ENCODE measurements at places on chromosomes 6 and 20.

GRCh38 chr6:14945461-14946185 lies 300.2 kb upstream of the JARID2 start:
- no peak for DNase-seq

DNA sequence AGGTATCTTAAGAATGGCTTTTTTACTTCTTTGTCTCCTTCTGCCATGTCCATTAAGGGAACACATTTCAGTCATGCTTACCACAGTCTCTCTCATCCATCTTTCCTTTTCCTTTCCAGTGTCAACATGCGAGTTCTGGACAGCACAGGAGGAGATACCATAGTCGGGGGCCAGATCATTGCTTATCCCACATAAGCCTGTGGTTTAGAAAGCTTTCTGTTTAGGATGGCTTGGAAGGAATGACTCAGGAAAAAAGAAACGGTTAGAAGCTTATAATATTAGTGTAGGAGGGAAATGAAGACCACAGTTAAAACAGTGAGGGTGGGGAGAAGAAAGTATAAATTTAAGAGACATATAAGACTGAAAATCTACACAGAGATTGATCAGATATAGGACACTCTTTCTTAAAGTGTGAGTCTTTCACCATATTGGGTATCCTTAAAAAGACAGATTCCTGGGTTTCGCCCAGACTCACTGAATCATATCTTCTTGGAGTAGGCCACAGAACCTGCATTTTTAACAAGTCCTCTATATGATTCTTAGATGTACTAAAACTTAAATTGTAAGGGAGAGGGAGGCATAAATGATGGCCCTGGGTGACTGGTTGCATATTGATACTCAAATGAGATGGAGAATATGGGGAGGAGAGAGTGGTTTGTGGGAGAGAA lies 36.1 kb downstream of the DSE start:
- no peak for DNase-seq

- DNase-seq = no peak
These were observed 188.8 kb downstream of the DLL1 start for GRCh38 chr6:170102038-170102437.

DNA sequence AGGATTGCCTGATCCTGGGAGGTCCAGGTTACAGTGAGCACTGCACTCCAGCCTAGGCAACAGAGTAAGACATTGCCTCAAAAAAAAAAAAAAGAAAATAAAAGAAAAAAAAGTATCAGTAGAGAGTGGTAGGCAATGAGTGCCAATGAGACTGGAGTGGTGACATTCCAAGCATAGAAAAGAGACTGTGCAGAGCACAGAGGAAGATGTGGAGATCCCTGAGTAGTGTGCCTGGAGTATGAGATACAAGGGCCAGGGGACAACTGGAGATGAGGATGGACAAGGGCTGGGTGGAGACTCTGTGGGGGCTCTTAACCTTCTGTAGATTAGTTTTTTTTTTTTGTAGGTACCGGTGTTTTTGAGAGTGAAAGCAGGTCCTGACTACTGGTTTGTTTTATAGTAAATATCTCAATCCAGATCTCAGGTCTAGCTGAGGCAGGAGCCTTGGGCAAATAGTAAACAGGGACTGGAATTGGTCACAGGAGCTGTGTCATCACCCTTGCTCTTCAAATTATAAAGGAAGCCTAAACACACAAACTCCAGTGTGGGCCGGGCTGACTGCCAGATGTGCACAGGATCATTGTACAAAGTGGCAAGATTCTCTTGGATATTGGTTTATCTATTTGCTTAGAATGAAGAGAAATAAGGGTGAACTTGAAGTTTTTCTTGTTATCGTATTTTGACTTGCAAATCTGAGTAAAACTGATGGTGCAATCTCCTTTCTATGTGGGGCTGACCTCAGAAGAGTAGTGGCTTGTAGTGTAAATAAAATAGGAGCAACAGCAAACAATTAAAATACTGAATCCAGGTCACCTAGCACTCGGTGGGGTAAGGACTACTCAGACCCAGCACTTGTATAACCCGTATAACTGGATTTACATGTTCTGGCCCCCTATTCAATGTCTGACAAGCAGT lies 144.9 kb downstream of the SOX4 start:
- DNase-seq = no peak

DNA sequence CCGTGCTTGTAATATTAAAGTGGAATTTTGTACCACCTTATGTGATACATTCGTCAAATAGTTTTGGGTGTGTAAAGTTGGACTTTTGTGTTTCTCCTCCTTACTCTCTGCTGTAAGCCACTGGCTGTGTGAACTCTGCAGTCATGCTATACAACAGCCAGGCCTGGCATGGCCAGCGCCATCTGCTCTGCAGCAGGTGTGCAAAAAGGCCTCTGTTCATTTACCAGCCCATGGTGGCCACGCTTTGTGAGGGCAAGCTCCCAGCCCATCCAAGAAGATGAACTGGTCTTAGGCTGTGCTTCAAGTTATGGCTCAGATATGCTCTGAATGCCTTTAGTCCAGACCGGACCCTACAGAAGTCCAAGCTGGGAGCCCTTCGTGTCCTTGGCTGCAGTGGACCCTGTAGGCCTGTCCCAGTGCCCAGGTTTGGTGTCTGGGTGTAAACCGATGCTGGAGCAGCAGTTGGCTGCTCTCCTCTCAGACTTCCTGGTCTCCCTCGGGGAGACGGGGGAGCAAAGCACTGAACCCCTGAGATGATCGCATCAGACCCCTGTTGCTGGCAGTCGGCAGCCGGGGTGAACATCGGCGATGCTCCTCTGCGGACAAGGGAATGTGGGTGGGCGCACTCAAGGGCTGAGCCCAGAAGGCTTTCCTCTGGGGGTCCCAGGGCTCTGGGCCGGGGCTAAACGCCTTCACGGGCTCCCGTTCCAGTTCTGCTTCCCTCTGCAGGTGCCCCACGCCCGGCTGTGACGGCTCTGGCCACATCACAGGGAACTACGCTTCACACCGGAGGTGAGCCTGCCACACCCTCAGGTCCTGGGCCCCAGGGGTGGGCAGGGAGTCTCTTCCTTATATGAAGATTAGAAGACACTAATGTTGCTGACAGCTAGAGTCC lies 28.6 kb upstream of the PCMTD2 start:
- DNase-seq = no peak

GRCh38 chr6:74346936-74347535 lies 651.0 kb downstream of the CD109 start:
- no peak for DNase-seq

DNA sequence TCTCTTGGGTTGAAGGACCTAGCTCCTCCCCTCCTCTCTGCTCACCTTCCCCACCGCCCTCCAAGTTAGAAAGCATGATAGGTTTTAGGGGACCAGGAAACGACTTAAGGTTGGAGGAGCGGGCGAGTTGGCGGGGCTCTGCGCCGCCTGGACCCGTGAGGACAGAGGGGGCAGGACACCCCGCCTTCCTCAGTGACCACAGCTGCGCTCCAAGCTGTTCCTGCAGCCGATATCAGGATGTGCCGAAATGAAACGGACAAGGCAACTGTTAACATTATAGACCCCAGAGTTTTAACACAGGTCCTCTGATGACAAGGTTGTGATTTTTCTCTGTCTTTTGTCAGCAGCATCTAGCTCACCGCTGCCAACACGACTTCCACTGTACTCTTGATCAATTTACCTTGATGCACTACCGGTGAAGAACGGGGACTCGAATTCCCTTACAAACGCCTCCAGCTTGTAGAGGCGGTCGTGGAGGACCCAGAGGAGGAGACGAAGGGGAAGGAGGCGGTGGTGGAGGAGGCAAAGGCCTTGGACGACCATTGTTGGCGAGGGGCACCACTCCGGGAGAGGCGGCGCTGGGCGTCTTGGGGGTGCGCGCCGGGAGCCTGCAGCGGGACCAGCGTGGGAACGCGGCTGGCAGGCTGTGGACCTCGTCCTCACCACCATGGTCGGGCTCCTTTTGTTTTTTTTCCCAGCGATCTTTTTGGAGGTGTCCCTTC lies at the start of gene GRM1:
Gene GRM1, plus strand, starts transcription at position 212 of the 722 bp plus-strand sequence. Its CDS starts 456 bp downstream, at position 668.
- no peak for DNase-seq

GRCh38 chr6:43609402-43609801 lies 19.7 kb downstream of the GTPBP2 start:
- DNase-seq = no peak

GRCh38 chr20:61331543-61331942 lies 79.5 kb downstream of the CDH4 start:
- no peak for DNase-seq

- DNase-seq = no peak
These were observed 49.8 kb downstream of the ZDHHC14 start for GRCh38 chr6:157430834-157431233.

GRCh38 chr6:55469951-55470366 lies 109.0 kb downstream of the HMGCLL1 start:
- DNase-seq = no peak

DNA sequence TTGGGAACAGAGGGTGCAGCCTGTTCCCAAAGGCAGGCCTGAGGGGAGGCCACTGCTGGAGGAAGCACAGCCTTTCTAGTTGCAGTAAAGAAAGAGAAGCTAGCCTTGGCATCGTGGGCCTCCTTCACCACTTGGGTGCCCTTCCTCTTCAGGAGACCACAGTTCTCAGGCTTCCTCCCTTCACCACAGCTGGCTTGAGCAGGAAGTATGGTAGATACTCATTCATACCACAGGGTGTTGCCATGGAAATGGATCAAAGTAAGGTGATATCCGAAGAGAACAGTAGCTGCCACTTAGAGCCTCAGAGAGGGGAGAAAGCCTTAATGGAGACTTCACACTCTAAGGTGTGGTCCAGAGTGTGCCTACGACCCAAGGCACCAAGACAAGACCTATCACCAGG lies 120.4 kb upstream of the RIPOR2 start:
- no peak for DNase-seq

All from AG04450 (cell line).